ENCODE measurements at places on chromosomes 5 and 9.

- no peak for DNase-seq
Observed at GRCh38 chr9:16331031-16331430, 539.4 kb downstream of the BNC2 start.

DNA sequence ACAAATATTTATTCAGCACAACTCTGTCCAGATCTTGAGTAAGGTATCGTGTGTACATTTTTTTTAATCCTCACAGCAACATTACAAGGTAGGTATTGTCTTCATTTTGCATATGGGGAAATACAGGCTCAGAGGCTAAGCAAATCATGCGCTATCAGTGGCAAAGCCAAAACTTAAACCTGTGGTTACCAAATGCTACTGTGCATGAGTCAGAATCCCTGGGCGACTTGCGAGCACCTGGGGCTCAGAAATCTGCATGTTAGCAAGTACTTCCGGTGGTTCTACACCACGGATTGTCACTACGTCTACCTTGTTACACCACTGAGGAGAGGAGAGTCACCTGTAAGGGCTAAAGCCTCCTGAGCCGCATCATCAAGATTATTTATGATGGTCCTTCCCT is 21.3 kb downstream of the C5orf58 start:
- no peak for DNase-seq

- DNase-seq: no peak
Observed at GRCh38 chr5:55021410-55021809, 2.6 kb upstream of the GZMK start.

DNA sequence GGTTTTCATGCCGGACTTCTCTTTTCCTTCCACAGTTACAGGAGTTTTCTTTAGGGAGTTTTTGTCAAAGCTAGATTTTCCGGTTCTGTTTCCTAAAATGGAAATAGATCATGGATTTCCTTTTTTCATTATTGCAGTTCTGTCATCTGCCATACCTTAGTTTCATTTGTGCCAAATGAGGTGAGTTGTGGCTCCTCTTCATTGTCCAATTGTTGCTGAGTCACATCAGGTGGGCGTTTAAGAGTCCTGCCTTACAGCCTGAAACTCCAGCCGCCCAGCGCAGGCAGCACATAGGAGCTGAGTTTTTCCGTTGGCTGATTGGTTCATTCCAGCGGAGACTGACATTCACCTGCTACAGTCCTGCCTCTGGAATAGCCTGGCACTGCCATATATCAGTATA is 14.1 kb downstream of the SLC25A25 start:
- DNase-seq: no peak

GRCh38 chr5:136108180-136108611 is 24.4 kb upstream of the SMAD5 start:
- DNase-seq: no peak

- no peak for DNase-seq
Observed at GRCh38 chr5:60076746-60077145, 183.2 kb upstream of the PDE4D start.

DNA sequence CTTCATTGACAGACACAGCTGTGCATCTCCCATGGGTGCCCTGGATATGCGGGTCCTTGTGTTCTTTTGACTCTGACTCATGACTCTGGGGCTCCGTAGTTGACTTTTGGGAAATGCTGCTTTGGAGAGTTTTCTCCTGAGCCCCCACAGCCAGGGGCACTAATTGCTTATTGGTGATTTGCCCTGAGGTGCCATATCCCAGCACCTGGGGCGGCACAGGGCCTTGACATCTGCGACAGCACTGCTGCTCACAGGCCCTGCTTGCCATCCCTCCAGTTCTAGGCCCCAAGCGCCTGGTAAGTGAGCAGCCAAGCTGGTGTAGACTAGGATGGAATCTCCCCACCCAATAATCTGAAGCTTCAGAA is 75.1 kb downstream of the AMBP start:
- DNase-seq: no peak

GRCh38 chr5:91123901-91124300 is 259.2 kb downstream of the ARRDC3 start:
- no peak for DNase-seq

GRCh38 chr9:129095170-129095667 is 14.3 kb downstream of the DOLPP1 start:
- no peak for DNase-seq

DNA sequence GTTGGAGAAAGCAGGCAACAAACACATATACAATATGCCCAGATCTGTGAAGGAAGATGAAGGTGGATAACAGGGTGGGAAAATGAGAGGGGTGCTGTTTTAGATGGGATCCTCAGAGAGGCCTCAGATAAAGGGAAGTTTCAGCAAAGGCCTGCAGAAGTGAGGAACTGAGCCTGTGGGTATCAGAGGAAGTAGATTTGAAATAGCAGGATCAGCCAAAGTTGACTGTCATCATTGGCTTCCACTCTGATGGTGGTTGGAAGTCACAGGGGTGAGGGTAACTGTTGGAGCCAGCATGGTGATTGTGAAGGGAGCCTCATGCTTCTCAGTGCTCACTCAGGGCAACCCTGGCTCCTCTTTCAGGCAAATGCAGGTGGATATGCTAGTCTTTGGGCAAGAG is 607.2 kb upstream of the CLINT1 start:
- no peak for DNase-seq

- DNase-seq: no peak
Observed at GRCh38 chr9:3451956-3452355, 73.8 kb downstream of the RFX3 start.

GRCh38 chr5:122612901-122613300 is 162.0 kb upstream of the SNX2 start:
- no peak for DNase-seq

All from cardiac fibroblast (primary cell).